Gastroesophageal sphincter (tissue), 4 donors: ENCODE measurements at places on chromosomes 4 and X. TPM values are rescaled to one million over a fixed set of nuclear protein-coding genes. Genes with fewer than 3 reads are reported as not detected.

DNA sequence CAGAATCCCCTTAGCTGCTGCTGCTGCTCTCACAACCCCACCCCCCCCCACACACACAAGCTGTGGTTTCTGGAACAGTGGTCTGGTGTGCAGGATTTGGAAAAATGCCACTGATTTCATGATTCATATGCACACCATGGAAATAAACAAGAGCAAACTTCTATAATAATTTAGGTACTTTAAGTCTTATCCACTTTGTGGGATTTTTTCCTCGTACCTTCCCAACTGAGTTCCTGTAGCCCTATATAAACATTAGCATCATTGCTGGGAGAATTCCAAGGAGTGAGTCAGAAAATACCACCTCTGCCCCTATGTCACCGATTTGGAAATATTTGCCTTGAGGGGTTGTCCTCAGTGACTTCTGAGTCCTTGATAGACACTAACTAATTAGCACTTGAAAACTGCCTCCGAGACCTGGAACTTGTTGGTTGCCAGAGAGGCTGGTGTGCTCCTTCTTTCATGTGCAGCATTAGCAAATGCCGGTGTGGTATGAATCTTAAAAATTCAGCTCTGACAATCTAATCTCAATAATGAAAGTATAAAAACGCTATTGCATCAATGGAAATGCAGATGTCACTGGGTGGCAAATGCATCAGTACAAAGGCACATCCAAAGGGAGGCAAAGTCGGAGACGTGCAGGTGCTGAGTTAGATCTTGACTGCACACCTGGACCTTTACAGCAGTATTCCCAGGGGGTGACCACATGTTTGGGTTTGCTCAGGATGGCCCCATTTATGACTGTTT, 61.8 kb downstream of the CPE start:
- ATAC-seq: no peak

DNA sequence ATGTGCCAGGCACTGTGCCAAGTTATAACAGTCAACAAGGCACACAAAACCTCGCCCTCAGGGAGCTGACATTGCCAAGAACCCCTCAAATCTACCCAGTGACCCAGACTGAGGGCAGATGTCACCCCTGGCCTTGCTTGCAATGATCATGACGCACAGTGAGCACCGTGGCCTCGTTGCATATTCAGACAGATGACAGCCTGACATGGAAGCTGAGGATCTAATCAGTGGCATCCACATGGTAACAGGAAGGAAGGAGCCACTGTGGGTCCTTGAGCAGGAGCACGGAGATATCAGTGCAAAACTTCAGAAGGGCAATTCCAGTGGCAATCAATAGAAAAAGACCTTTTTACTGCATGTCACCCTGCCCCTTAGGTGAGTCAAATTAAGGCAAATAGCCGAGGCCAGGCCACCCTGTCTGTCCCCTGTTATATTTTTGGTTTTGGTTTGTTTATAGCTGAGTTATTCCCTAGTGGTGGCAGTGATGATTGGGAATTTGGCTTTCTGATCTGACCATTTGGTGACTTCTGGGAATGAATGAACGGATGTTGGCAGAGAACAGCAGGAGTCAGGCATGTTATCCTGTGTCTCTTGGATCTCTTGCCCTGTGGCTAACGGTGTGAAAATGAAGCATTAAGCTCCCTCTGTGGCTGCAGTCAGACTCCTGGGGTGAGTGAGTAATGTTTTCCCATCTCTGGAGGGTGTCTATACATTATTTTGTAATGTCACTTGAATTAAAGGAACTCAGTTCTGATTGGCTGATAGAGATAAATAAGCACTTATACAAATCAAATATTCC, 20.4 kb downstream of the WDR13 start:
- peak; percentile 34 for ATAC-seq

DNA sequence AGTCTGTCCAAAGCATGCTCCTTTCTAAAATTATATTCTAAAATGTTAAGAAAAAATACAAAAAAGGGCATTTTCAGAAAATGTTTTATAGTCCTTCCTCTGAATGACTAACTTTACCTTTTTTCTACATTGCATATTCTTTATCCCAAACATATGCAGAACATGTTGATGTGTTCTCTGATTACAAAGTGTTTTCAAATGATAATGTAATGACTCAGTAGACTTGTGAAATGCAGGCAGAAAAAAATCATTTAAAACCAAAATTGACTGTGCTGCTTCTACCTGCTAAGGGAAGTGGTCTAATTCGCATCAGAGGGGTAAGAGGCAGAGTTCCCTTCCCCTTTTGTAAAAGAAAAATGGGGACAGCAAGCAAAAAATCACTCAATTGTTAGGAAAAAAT, 22.7 kb upstream of the YTHDC1 start:
- no peak for ATAC-seq

DNA sequence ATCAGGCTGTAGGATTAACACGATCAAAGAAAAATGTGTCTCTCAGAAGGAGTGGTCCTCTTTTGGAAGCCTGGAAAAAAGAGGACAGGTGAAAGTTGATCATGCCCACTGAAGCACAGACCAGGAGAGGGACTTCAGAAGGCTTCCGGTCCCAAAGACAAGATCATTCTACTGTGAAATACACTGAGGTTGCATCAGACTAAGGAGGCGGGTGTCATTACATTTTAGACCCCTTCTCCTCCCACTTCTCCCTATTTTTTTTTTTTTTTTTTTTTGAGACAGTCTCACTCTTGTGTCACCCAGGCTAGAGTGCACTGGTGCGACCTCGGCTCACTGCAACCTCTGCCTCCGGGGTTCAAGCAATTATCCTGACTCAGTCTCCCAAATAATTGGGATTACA, 67.5 kb downstream of the RBM47 start:
- peak; percentile 30 for ATAC-seq

DNA sequence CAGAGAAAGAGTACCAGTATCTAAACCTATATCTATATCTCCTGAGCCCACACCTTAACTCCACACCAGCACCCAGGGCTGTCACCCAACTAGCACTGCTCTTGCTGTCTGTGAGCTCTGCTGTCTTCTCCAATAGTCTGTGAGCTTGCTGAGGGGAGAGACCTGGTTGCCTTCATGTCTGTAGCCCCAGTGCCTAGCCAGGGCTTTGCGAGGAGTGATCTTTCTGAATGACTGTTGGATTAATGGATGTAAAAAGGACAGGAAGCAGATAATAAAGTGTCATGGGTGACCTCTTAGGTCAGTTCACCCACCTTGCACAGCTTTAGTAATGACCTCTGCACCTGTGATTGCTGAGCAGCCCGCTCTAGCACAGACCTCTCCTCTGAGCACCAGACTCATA, 30.5 kb downstream of the CNGA2 start:
- no peak for ATAC-seq

GRCh38 chr4:27084685-27085361, 224.2 kb downstream of the STIM2 start:
- no peak for ATAC-seq

DNA sequence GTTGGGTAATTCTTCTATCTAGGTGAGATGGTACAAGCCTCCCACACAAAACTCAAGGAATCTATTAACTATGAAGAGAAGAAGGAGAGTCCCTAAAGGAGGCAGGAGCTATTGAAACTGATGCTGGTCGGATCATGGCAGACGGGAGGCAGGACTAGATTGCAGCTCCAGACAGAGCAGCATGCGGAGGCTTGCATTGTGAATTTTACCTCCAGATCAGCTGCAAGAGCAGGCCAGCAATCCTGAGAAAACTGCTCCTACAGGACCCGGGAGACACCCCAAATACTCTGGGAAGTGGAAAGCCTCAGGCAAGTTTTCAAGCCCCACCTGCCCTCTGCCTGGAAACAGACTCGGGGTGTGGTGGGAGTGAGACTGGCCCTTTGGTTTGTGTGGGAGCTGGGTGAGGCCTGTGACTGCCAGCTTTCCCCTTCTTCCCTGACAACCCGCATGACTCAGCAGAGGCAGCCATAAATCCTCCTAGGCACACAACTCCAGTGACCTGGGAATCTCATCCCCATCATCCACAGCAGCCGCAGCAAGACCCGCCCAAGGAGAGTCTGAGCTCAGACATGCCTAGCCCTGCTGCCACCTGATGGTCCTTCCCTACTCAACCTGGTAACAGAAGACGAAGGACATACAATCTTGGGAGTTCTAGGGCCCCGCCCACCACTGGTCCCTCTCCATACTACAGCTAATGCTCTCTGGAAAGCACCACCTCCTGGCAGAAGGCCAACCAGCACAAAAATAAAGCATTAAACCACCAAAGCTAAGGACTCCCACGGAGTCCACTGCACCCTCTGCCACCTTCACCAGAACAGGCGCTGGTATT, 30.9 kb downstream of the GATB start:
- no peak for ATAC-seq

GRCh38 chrX:41607264-41607832, 81.4 kb upstream of the GPR34 start:
- ATAC-seq: no peak

- no peak for ATAC-seq
Observed at GRCh38 chr4:38129460-38130227, 169.4 kb downstream of the PTTG2 start.

DNA sequence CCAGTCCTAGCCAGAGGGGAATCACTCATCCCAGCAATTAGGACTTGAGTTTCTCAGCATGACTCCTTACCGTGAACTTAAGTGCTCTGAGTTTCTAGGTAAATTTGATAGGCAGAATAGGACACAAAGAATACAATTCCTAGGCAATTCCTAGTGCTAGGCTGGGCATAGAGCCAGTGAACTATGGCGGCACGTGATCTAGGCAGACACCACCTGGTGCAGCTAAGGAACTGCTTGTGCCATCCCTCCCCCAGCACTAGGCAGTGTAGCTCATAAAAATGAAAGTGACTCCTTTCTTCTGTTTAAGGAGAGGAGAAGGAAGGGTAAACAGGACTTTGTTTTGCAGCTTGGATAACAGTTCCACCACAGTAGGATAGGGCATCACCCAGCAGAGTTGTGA, 736.3 kb upstream of the PCDH7 start:
- ATAC-seq: no peak

BCLAF3 gene
- 5.9 TPM for total RNA-seq

GAGE12F gene
- total RNA-seq: not detected

DTHD1 gene
- 0.81 TPM for total RNA-seq

TMPRSS11D gene
- 0.27 TPM for total RNA-seq

SRPX gene
- 85.3 TPM for total RNA-seq

AMOT gene
- 6.8 TPM for total RNA-seq

CT45A1 gene
- not detected for total RNA-seq

FAM50A gene
- 49.8 TPM for total RNA-seq

SSX3 gene
- total RNA-seq: not detected

XKRX gene
- total RNA-seq: not detected

WDR17 gene
- 4.9 TPM for total RNA-seq

HSFX1 gene
- 1.8 TPM for total RNA-seq

CHRNA9 gene
- not detected for total RNA-seq
